ENCODE measurements at places on chromosomes 5 and 9.
A peak's percentile ranks its signal among the peaks of the same experiment; 100 is the strongest.

DNA sequence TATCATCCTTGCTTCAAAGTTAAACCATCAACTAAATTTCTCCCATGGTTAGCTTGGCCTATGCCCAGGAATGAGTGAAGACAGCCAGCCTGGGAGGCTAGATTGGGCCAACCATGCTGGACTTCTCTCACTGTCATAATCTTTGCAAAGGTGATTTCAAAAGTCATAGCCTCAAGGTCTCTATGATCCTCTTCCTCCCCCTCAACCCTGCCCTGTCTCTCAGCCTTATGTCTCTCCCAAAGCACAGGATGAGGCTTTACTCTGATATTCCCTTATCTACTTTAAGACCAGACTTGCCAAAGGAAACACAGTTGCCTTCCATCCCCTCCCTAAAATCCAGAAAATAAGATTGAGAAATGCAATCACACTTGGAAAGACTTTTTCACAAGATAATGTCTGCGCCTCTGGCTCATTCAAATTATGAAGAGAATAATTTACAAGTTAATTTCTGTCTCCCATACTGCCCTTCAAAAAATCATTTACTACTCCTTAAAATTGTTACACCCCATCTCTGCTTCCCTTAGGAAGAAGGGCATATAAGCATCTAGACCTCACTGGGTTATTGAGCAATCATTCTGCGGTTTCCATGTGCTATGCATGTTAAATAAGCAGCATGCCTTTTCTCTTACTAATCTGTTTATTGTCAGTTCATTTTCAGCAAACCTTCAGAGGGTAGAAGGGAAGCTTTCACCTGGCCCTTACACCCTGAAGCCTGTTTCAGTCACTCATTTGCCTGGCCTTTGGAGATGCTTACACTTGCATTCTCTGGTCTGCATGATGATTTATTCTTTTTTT is 113.8 kb upstream of the ANKRD55 start:
- peak; percentile 77 for DNase-seq

DNA sequence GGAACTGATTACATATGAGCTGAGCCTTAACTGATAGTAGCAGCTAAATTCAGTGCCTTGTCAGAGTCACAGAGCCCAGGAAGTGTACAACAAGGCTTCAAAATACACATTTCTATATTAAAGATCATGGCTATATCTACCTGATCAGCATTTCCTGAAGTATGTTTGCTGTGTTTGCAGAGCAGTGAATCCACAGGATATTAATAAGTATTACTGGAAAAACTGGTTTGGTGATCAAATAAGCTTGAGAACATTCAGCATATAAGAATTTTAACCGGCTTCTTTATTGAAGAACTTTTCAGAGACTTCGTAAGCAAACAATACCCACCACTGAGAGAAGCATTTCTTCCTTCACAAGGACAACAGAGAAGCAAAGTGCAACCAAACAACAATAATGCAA is 227.0 kb downstream of the ELAVL2 start:
- no peak for DNase-seq

- DNase-seq: no peak
Measured at GRCh38 chr5:111960476-111961215, 203.7 kb upstream of the NREP start.

GRCh38 chr9:137454145-137454596 is 5.0 kb downstream of the NSMF start:
- DNase-seq: no peak

DNA sequence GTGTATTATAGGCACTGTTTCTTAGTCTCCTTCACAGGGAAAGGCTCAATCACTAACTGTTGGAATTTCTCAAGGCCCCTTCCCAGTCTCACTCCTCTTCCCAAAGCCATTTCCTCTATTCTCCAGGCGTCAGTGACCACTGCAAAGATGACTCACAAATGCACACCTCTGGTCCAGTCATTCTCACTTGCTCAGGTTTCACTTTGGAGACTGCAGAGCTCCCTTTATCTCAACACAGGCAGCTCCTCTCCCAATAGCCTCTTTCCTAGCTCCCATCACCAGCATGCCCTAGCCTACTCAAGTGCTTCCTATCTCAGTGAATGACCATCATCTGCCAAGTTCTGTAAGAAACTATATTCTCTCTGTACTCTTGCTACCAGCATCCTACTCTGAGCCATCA is 323.6 kb downstream of the NTRK2 start:
- DNase-seq: no peak

- DNase-seq: no peak
Measured at GRCh38 chr9:129867136-129868022, 32.1 kb downstream of the USP20 start.

- DNase-seq: no peak
Measured at GRCh38 chr9:27485158-27485557, 38.9 kb upstream of the IFNK start.

GRCh38 chr5:142095651-142096330 is 12.8 kb upstream of the NDFIP1 start:
- no peak for DNase-seq

DNA sequence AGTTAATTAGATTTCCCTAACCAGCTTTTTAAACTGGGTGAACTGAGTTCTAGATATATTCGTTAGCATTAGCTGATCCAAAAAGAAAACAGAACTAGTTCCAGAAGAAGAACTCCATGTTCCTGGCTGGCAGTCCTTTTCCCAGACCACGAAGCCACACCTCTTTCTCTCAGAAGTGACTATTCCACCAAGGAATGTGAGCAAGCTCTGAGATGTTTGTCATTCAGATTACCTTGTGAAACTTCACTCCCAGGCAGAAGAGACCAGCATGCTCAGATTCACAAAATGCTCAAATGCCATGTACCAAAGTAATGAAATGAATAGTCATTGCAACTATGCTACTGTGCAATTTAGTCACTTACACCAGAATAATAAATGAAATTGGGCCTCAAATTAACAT is 4.4 kb upstream of the SSBP2 start:
- DNase-seq: peak; percentile 46

Data from fibroblast of the conjunctiva (primary cell).